ENCODE measurements at places on chromosomes 2 and 18. TPM values are rescaled to one million over a fixed set of nuclear protein-coding genes. Genes with fewer than 3 reads are reported as not detected.

Gene EVX2
- total RNA-seq = not detected

Gene CTNNA2
- total RNA-seq = under 0.01 TPM

Gene CAPN14
- 0.33 TPM for total RNA-seq

Gene IL36RN
- total RNA-seq = not detected

Gene TSPYL6
- total RNA-seq = under 0.01 TPM

Gene MYL1
- not detected for total RNA-seq

Gene ASB18
- not detected for total RNA-seq

Gene IL36B
- total RNA-seq = not detected

Gene DSEL
- 156 TPM for total RNA-seq

Gene WDR54
- total RNA-seq = 36.4 TPM

Gene TLX2
- total RNA-seq = 0.58 TPM

Gene HOXD9
- 0.17 TPM for total RNA-seq

Gene ANXA4
- total RNA-seq = 64.6 TPM

Gene OSR1
- 19.5 TPM for total RNA-seq

Gene MYOM1
- 0.15 TPM for total RNA-seq

Gene CTAGE1
- total RNA-seq = not detected
